Left ventricle myocardium inferior (tissue), 1 donor: ENCODE measurements at places on chromosomes 2 and 18. TPM values are rescaled to one million over a fixed set of nuclear protein-coding genes. Genes with fewer than 3 reads are reported as not detected.

DNA sequence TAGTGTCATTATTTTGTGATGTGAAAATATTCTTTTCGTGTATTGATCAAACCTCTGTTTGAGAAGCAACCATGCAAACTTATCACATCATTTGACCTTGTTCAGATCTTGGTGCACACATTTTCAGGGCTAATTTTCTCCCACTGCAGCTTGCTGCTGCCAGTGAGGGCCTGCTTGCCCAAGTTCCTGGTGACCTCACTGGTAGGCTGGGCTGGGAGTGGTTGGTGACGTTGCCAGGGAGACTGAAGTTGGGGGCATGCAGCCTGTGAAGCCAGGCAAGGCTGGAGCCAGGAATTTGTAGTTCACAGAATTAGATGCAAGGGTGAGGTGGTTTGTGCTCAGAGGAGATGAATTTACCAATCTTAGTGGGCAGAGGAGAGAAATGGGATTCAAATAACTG is 38.5 kb downstream of the PARD3B start:
- DNase-seq = no peak

- no peak for DNase-seq
Observed at GRCh38 chr2:119478978-119479295, 45.3 kb downstream of the SCTR start.

- DNase-seq = no peak
Observed at GRCh38 chr2:176133389-176133788, 3.9 kb downstream of the HOXD8 start.

GRCh38 chr2:58594762-58595161 is 353.6 kb upstream of the FANCL start:
- DNase-seq = no peak

DNA sequence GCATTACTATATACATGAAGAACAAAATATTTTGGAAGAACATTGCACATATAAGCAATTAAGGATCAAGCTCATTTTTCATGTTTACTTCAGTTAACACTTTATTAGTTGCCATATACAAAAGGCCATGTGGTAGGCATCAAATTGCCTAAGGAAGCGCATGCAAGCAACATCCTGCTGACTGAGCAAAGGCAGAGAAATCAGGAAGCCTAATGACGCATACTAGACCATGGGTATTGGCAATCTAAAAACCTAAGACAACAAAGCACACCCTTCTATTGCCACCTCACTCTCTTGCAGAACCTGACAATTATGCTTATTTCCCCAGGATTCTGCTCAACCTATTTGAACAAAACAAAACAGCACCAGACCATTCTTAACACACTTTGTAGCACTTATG is 171.9 kb downstream of the STK39 start:
- DNase-seq = no peak

- DNase-seq = no peak
Observed at GRCh38 chr2:206728277-206729199, 10.3 kb upstream of the DYTN start.

GRCh38 chr18:48098007-48098406 is 167.5 kb upstream of the SMAD2 start:
- no peak for DNase-seq

DNA sequence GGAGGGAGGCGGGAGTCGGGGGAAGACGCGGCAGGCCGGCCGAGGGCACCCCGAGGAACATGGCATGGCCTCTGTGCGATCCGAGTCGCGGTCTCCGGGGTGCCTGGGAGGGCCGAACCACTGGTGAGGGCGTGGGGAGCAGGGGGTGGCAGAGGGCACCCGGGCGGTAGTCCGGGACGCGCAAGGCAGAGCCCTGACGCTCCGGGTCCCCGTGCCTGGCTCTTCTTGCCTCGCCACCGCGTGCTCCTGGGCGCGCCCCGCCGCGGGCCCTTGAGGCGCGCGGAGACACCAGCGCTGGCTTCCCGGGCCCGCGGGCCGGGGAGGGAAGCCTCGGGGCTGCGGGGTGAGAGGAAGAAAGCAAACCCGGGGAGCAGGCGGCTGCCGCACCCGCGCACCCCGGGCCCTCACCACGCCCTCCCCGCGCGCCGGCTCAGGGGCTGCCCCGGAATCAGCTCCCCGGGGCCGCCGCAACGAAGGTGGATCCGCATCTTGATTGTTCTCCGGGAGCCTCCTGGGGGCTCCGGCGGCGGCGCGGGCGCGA is 4.3 kb downstream of the SOX11 start:
- no peak for DNase-seq

GRCh38 chr2:68835621-68836020 is 35.6 kb downstream of the BMP10 start:
- no peak for DNase-seq

GRCh38 chr2:127175041-127175721 is 44.9 kb downstream of the CYP27C1 start:
- DNase-seq = peak; percentile 50

FSHR gene
- total RNA-seq = not detected

ARL6IP6 gene
- 5.5 TPM for total RNA-seq

ADNP2 gene
- 7.5 TPM for total RNA-seq
